ENCODE measurements at places on chromosomes 12 and 14.

- DNase-seq = no peak
These were observed 71.8 kb downstream of the NINJ2 start for GRCh38 chr12:591167-592023.

DNA sequence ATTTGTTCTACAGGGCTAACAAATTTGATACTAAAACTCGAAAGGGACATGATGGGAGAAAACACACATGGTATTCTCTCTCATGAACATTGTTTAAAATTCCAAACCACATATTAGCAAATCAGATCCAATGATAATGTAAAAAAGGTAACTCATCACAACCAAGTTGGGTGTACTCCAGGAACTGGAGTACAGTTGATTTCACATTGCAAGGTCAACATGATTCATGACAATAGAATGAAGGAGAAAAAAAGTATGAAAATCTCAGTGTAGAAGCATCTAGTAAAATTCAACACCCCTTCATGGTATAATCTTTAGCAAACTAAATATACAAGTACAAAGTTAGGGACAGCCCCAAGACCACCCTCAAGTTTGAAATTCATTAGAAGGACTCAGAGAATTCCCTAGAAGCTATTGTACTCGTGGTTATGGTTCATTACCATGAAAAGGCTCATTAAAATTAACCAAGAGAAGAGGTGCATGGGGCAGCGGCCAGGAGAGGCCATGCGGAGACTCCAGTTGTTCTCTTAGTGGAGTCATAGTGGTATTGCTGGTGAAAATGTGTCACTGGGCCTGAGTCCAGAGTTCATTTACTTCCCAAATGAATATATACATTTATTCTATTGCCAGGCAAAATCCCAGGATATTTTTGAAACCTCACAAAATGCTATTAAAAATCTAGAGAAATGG is 3.1 kb upstream of the CDCA4 start:
- DNase-seq = no peak

DNA sequence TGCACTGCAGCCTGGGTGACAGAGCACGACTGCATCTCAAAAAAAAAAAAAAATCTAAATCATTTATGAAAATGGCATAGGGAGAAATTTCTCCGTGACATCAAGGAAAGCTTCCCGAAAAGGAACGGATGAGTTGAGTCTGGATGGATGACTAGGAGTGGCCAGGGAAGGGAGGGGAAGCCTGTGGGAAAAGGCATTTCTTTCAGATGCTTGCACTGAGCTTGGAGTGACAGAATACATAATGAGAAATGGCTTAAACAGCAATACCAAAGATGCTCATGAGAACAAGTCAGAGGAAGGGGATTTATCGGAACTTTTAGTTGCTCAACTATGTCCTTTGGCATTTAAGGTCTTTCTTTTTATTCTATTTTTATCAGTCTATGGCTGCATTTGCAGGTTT is 1369.2 kb upstream of the TMEM132C start:
- DNase-seq = no peak

GRCh38 chr12:88743946-88744685 is 163.8 kb upstream of the KITLG start:
- no peak for DNase-seq

DNA sequence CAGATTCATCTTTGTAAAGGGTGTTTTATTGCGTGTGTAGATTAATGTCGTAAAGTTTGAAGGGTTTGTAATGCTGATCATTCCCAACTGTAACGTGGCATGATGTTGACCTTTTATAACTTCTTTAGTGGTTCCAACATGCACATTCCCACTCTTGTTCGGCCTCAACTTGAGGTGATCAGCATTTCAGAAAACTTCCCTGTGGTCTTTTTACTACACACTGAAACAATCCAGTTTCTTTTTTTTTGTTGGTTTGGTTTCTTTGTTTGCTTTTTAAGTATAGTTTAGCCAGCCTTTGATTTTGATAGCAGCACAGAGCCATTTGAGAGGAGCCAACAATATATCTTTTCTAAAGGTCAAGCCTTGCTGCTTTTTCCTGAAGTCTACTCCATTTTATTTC is 22.8 kb downstream of the UTP20 start:
- DNase-seq = no peak

DNA sequence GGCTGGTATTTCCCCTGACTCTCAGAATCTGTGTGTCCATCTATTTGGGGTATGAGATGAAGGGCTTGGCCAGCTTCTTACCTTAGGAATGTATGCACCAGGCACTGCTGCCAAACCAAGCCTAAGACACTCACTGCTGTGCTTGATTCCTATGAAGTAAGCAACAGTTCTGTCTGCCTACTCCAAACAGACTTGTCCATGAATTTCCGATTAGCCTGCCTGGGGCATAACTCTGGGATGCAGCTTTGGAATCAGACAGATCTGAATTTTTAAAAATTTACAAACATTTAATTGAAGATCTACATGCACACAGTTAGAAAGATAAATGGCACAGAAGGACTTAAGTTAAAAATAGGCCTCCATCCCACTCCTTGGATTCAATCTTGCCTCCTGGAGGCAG is 59.5 kb upstream of the JDP2 start:
- no peak for DNase-seq

Data from GM20000 (cell line).